ENCODE measurements at places on chromosomes 3 and 15.

DNA sequence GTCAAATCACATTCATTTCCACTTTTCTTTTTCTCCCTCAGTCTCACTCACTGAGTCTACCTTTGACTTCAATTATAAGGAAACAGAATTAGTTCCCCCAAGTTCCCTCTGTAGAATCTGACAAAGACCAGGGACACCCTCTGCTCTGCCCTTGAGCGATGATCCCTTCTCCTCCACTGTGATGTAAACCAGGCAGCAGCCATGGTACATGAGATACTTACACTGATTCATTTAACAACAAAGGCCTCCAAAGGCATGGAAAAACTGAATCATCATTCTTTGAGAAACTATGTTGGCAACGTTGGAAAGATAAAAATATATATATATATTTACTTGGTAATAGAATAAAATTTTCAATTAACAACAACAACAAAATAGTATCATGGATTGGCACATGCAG, 84.1 kb downstream of the P3H2 start:
- no peak for DNase-seq

- no peak for DNase-seq
Measured at GRCh38 chr15:95912728-95913127, 417.8 kb upstream of the NR2F2 start.

DNA sequence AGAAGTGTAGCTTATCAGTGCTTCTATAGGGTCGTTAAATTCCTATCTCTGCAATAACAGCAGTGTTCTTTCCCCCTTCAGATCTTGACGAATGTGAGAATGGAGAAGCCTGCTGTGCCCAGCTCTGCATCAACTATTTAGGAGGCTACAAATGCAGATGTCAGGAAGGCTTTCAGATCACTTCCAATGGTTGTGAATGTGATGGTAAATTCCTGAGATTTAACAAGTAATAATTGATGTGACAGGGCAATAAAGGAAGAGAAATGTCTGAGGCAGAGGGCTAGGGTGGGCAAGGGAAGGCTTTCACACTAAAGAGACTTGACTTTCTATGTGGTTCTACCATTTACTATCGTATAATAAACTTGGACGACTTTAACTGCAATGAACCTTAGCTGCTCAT, 711.7 kb upstream of the GOLIM4 start:
- no peak for DNase-seq

DNA sequence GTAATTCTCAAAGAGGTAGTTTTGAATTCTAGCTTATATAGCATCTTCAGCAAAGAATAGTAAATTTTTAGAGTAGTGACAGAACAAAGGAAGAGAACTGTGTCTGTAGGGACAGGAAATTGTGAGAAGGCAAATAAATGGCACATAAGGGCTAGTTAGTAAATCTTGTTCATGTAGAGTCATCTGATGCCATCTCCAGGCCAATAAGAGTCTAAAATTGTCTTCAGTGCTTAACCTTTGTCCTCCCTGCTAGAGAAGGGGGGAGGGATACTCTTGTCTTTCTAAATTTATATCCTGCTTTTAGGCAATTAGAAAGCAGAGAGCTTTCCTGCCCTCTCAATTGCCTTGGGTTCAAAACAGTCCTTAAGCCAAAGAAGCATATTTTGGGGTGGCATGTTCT, 87.0 kb upstream of the DNAJC19 start:
- no peak for DNase-seq

DNA sequence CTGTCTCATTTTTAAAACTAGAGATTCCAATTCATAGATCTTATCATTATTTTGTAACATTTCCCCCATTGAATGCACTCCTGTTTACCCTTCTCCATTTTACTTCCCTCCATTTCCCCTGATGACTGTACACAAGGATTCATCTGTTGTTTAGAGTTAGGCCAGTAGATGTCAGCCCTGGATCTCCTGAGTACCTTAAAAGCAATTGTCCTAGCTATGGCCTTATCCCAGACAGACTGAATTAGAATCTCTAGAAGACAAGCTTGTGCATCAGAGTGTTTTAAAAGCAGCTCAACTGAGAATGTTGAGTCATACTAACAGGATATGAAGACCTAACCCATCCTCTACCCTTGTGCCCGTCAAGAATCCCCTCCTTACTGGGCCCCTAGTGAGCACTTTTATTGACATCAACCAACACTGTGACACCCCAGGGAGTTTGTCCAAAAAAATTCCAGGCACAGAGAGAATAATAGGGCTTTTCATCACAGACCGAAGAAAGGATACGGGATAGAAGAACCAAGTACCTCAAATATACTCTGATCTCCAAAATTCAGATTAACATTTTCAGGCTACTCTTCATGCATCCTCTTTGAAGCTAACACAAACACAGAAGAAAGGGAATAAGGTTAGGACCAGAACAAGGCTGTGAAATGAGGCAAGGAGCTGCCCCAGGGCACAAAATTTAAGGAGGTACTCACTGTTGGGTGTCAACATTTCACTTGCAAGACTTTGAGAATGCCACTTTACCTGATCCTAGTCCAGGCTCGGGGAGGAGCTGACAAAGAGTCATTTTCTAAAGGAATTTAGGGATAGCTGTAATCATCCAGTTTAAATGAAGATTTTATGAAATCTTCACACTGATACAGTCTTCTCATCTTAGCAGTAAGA, 17.1 kb downstream of the ZBED2 start:
- DNase-seq: no peak

DNA sequence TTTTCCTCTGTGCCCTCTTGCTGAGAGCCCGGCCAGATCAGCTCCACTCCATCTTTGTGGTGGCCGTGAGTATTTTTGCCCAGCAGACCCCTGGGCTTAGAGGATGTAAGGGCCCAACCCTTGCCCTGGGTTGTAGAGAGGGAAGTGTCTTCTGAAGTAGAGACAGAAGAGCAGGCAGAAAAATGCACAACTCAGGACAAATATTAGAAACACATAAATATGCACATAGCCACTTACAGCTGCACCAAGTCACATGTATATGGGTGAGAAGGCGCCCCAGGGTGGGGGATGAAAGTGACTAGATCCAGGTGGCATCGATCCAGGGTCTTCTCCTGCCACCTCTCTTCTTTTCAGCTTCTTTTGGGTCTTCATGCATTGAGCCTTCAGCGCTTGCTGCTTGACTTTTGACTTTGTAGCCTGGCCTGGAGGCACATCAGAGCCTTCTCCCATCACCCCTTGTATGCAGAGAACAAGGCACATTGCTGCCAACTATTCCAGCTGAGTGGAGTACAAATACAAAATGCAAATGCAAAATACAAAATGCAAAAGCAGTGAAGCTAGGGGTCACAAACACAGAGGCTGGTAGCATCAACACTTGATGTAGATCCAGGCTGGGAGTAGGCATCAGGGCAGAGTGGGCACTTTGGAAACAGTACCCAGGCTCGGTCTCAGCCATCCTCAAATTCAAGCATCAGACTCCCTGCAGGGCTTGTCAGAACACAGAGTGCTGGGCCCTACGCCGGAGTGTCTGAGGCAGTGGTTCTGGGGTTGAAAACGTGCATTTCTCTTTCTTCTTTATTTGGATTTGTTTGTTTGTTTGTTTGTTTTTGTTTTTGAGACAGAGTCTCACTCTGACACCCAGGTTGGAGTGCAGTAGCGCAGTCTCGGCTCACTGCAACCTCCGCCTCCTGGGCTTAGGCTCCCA, 133.0 kb downstream of the ASB7 start:
- no peak for DNase-seq

GRCh38 chr15:100949691-100950090, 30.5 kb downstream of the LRRK1 start:
- no peak for DNase-seq

DNA sequence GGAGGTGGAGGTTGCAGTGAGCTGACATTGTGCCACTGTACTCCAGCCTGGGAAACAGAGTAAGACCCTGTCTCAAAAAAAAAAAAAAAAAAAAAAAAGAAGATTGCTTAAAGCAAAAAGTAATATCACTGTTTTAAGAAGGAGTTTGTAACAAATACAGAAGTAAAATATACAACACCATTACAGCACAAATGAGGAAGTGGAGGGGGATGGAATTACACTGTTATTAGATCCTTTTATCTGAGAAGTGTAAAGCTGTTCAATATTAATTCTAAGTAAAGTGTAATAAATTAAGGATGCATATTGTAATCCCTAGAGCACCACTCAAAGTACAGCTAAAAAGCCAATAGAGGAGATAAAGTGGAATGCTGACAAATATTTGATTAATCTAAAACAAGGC, 47.0 kb upstream of the SNRPA1 start:
- no peak for DNase-seq

GRCh38 chr3:186964616-186965015, 34.3 kb downstream of the ST6GAL1 start:
- no peak for DNase-seq

- DNase-seq: no peak
Measured at GRCh38 chr3:59839810-59840515, 790.1 kb upstream of the CFAP20DC start.

GRCh38 chr3:65979731-65980130, 59.0 kb downstream of the MAGI1 start:
- DNase-seq: no peak

DNA sequence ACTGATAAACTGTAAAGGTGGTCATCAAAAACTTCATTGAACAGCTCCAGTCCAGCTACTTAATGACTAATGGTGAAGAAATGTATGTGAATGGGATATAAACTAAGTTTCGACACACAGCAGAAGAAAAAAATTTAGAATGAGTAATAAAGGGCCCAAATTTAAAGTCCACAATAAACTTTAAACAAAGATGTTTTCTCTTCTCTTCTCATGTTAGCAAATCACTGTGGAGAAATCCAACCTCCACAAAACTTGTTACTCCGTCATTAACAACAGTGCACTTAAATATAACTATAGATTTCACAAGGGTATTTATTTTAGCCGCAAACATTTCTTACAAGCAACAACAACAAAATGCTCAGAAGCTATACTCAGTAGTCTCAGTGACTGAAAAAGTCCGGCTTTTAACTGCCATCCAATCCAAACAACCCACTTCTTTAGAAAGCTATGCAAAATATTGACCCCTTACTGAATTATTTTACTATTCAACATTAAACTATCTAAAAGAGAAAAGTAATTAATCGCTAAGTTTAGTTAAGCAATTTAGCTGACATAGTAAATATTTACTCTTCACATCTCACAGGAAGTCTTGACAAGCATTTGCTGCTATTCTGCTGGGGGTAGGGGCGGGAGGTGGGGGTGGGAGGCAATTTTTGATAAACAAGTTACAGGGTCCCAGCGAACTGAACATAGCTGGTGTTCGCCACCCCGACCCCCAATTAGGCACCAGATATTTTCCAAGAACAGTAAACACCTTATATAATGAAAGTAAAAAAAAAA, 2.4 kb downstream of the IGF2BP2 start:
- DNase-seq: no peak

- DNase-seq: peak; percentile 67
Measured at GRCh38 chr15:78811124-78811824, at the start of gene ADAMTS7. Gene ADAMTS7 (minus strand): TSS chr15:78811464. CDS start chr15:78811220, 244 bp downstream.

DNA sequence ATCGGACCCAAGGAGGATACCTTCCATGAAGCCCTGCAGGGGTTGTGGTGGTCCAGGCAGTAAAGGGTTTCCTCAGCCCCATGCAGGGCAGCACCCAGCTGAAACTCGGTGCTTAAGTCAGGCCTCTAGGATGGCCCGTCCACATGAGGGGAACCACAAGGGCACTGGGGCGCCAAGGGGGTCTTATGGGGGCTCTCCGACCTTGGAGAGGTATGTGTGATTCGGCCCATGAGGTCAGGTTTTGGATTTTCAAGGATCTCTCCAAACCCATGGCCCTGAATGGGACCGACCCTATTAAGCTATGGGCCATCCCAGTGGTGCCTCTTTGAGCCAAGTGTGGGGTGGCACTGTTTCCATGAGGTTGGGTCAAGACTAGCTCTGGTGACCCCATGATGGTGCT, 233.3 kb downstream of the SNRPN start:
- no peak for DNase-seq

DNA sequence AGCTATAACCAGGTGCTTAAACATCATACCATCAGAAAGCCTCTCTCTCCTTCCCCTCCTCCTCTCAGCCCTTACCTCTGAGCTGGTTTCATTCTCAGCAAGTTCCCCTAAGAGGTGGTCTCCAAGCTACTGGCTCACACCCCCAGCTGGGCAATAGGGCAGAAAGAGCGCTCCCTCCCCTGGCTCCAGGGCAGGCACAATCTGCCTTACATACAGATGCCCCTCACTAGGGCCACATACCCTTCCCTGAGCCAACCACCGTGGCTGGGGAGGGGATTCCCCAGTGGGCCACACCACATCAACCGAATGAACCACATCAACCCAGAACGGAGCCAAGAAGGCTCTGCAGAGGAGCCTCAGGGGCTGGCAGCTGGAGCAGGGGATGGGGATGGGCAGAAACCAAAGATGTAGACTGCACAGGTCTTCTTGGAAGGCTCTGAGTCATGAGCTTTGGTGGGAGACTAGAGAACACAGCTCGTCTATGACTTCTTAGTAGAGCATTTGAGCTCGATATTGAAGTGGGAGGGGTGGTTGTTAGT, 4.6 kb upstream of the FBLN2 start:
- peak; percentile 84 for DNase-seq

- DNase-seq: peak; percentile 43
Measured at GRCh38 chr15:74573987-74574386, 33.0 kb downstream of the ARID3B start.

DNA sequence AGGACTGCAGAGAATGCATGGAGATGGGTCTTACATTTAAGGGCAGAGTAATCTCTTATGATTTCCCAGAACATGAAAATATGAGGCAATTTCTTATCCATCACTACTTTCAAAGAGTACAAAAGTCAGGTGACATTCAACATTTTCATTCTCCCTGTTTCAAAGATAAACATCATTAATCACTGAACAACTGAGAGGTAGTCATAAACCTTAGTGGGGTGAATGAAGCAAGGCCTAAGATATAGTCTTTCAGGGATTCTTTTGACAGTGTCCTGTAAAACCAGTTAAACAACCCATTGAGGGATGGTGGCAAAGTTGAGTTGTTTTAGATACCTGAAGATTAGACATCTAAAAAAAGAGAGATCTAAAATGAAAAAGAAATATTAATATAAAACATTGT, 271.6 kb upstream of the CBLB start:
- DNase-seq: no peak

GRCh38 chr3:43448098-43448497, 161.8 kb downstream of the SNRK start:
- DNase-seq: no peak

GRCh38 chr3:22089284-22089683, 338.3 kb upstream of the ZNF385D start:
- no peak for DNase-seq

GRCh38 chr3:111747490-111747889, 111.6 kb upstream of the PHLDB2 start:
- DNase-seq: no peak

DNA sequence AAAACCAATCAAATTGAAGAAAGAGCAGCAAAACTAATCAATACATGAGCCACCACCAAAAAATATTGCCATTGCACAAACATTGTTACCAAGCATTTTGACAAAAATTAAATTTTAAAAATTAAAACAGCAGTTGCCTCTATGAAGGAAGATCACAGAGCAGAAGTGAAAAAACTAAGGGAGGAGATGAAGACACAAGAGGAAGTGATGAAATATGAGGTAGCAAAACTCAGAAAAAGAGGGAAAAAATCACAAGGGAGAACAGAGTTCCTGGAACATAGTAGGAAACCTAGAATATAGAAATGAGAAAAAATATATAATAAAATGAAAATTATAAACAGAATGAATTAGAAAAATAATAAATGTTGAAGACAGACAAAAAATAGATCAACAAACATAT, 7.3 kb upstream of the SERPINI2 start:
- no peak for DNase-seq
